ENCODE measurements at places on chromosomes 11 and 22.

DNA sequence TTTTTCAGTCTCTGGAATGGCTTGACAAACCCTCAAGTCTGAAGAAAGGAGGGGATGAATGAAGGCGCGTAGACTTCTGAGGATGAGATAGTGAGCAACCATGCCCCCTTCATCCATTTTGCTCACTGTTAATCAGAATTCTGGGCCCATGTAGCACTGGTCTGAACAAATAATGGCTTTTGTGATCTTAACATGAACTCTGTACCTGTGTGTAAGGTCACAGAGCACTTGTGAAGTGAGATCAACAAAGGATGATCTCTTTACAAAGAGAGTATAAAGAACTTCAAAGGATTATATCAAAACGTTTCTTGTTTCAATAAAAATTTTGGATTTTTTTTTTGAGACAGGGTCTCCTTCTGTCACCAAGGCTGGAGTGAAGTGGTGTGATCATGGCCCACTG, 976.7 kb downstream of the OPCML start:
- H3K27ac ChIP-seq = no peak overlapping the region
- no peaks in the 10 kb centered on the region for H3K27me3 ChIP-seq
- H3K4me3 ChIP-seq = no peak overlapping the region

GRCh38 chr11:34308049-34308912, 49.5 kb downstream of the ABTB2 start:
- peaks cover 2% of the 10 kb centered on the region for H3K36me3 ChIP-seq
- H3K4me1 ChIP-seq = peaks cover 11% of the 10 kb centered on the region
- no peak for DNase-seq
- H3K4me3 ChIP-seq = no peak overlapping the region
- no peaks in the 10 kb centered on the region for H3K27me3 ChIP-seq

DNA sequence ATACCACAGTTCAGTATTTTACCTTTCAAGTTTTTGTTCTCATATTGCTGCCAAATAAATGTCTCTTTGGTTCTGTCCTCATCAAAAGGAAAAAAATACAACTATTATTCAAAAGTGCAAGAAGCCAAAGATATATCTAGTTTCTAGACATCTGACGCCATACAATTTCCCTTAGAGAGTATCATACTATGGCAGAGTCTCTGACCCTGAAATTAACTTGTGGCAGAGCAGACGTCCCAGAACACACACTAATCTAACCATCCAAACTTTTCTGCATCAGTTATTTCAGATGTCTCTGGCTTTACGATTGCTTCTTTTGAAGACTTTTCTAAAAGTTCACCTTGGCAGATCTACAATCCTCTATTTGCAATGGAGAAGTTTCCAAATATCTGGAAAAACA, 2.7 kb downstream of the OR51T1 start:
- no peak for DNase-seq
- H3K4me1 ChIP-seq = no peaks in the 10 kb centered on the region
- no peaks in the 10 kb centered on the region for H3K27me3 ChIP-seq
- no peak overlapping the region for H3K4me3 ChIP-seq

DNA sequence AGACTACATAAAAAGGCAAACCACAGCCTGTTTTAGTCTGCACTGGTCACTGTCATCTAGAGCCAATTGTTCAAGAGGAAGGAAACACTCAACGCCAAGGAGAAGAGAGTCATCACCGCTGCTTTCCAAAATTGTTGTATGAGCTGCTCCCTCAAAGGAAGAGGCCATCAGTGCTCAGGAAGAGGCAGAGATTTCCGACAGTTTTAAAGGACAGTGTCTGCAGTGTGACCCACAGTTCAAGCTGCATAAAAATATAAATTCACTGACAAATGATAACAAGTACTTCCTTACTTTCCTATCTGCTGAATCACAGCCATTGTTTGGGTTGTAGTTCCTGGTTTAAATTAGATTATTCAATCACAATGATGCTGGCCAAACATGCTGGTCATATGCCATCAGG, 16.4 kb downstream of the PRCP start:
- no peak for DNase-seq
- no peaks in the 10 kb centered on the region for H3K27me3 ChIP-seq
- H3K4me1 ChIP-seq = peaks cover 20% of the 10 kb centered on the region

GRCh38 chr11:100356035-100356434, 331.1 kb upstream of the ARHGAP42 start:
- H3K4me1 ChIP-seq = no peaks in the 10 kb centered on the region
- H3K27ac ChIP-seq = no peak overlapping the region
- DNase-seq = no peak
- H3K4me3 ChIP-seq = no peak overlapping the region
- no peaks in the 10 kb centered on the region for H3K36me3 ChIP-seq
